ENCODE measurements at places on chromosomes 5 and 9. TPM values are rescaled to one million over a fixed set of nuclear protein-coding genes. Genes with fewer than 3 reads are reported as not detected.

LRRC70 gene
- total RNA-seq = 48.7 TPM

FAM221B gene
- total RNA-seq = not detected

PCDHA5 gene
- total RNA-seq = 0.10 TPM

ZBTB43 gene
- 8.7 TPM for total RNA-seq

NR5A1 gene
- total RNA-seq = not detected

ABO gene
- 0.10 TPM for total RNA-seq

EMB gene
- total RNA-seq = 0.10 TPM

NPR3 gene
- total RNA-seq = 1.3 TPM

TMEM232 gene
- total RNA-seq = 0.67 TPM

FOXI1 gene
- under 0.01 TPM for total RNA-seq

SLC45A2 gene
- 0.10 TPM for total RNA-seq

CYLC2 gene
- total RNA-seq = not detected

TSLP gene
- not detected for total RNA-seq

CYFIP2 gene
- total RNA-seq = 21.6 TPM

All from vein endothelial cell (primary cell).